G401 (cell line): ENCODE measurements at places on chromosomes 12 and 14. TPM values are rescaled to one million over a fixed set of nuclear protein-coding genes. Genes with fewer than 3 reads are reported as not detected.

Gene LIN7A
- total RNA-seq, result not detected in 2 replicates

Gene FKBP11
- 2.0 and 2.8 TPM in 2 replicates for total RNA-seq

Gene IQSEC3
- not detected in 2 replicates for total RNA-seq

Gene RNASE4
- 2.2 and 3.2 TPM in 2 replicates for total RNA-seq

Gene RHEBL1
- total RNA-seq, result 2.5 and 3.5 TPM in 2 replicates

Gene FSCB
- not detected in 2 replicates for total RNA-seq

Gene NELL2
- total RNA-seq, result not detected in 2 replicates

Gene PTGDR
- total RNA-seq, result not detected in 2 replicates

Gene SCN8A
- total RNA-seq, result 1.2 and 5.4 TPM in 2 replicates

Gene NPFF
- total RNA-seq, result 10.7 TPM in 1 of 2 replicates, not detected in the other

Gene CEP128
- 3.3 and 10.2 TPM in 2 replicates for total RNA-seq

Gene RBM23
- 62.2 and 78.0 TPM in 2 replicates for total RNA-seq

Gene KRT72
- total RNA-seq, result not detected in 2 replicates

Gene PZP
- not detected in 2 replicates for total RNA-seq

Gene OAS1
- not detected in 2 replicates for total RNA-seq

Gene NGB
- not detected in 2 replicates for total RNA-seq

Gene ATF7IP
- total RNA-seq, result 34.2 and 50.9 TPM in 2 replicates

Gene TPPP2
- not detected in 2 replicates for total RNA-seq

Gene ERBB3
- total RNA-seq, result 4.3 and 17.4 TPM in 2 replicates

Gene PEBP1
- 259 and 282 TPM in 2 replicates for total RNA-seq

Gene CMAS
- 19.6 and 23.6 TPM in 2 replicates for total RNA-seq

Gene RFX4
- not detected in 2 replicates for total RNA-seq

Gene IL31
- total RNA-seq, result not detected in 2 replicates

Gene JDP2
- 37.4 and 40.7 TPM in 2 replicates for total RNA-seq

Gene PLEKHG7
- total RNA-seq, result not detected in 2 replicates

Gene KCNJ8
- total RNA-seq, result not detected in 2 replicates

Gene KLC1
- 87.3 and 184 TPM in 2 replicates for total RNA-seq

Gene CACNA2D4
- total RNA-seq, result 4.4 TPM in 1 of 2 replicates, not detected in the other

Gene MRPS35
- total RNA-seq, result 61.4 and 72.5 TPM in 2 replicates

Gene HHIPL1
- total RNA-seq, result 0.20 TPM in 1 of 2 replicates, not detected in the other

Gene EPYC
- total RNA-seq, result not detected in 2 replicates

Gene ALKBH2
- total RNA-seq, result 47.9 and 54.5 TPM in 2 replicates

Gene PXN
- 18.8 and 24.5 TPM in 2 replicates for total RNA-seq

Gene MPHOSPH9
- 43.2 and 52.6 TPM in 2 replicates for total RNA-seq

Gene FGF6
- total RNA-seq, result not detected in 2 replicates

Gene SLCO1A2
- total RNA-seq, result not detected in 2 replicates

Gene RTL1
- not detected in 2 replicates for total RNA-seq

Gene KRT85
- total RNA-seq, result not detected in 2 replicates

Gene NRIP2
- not detected in 2 replicates for total RNA-seq

Gene CHGA
- total RNA-seq, result 0.24 TPM in 1 of 2 replicates, not detected in the other

Gene SYT1
- not detected in 2 replicates for total RNA-seq

Gene RNASE7
- not detected in 2 replicates for total RNA-seq

Gene CISTR
- not detected in 2 replicates for total RNA-seq

Gene SYCP3
- total RNA-seq, result not detected in 2 replicates

Gene DLST
- 93.5 and 101 TPM in 2 replicates for total RNA-seq

Gene COL2A1
- 0.74 and 3.1 TPM in 2 replicates for total RNA-seq

Gene LRTM2
- total RNA-seq, result not detected in 2 replicates

Gene CPNE6
- not detected in 2 replicates for total RNA-seq

Gene PPP1R13B
- total RNA-seq, result 9.4 and 12.8 TPM in 2 replicates

Gene LMO3
- not detected in 2 replicates for total RNA-seq

Gene VWF
- 0.06 and 0.34 TPM in 2 replicates for total RNA-seq

Gene ZDHHC22
- 0.25 TPM in 1 of 2 replicates, not detected in the other for total RNA-seq

Gene SRGAP1
- total RNA-seq, result 0.10 and 0.12 TPM in 2 replicates

Gene IAPP
- total RNA-seq, result not detected in 2 replicates
